ENCODE measurements at places on chromosomes 3 and 15.

GRCh38 chr3:111476701-111477100 is 65.3 kb upstream of the CD96 start:
- DNase-seq, result no peak

GRCh38 chr3:153372326-153372725 is 210.3 kb downstream of the RAP2B start:
- DNase-seq, result no peak

GRCh38 chr15:71701808-71702207 is 108.5 kb upstream of the NR2E3 start:
- no peak for DNase-seq

DNA sequence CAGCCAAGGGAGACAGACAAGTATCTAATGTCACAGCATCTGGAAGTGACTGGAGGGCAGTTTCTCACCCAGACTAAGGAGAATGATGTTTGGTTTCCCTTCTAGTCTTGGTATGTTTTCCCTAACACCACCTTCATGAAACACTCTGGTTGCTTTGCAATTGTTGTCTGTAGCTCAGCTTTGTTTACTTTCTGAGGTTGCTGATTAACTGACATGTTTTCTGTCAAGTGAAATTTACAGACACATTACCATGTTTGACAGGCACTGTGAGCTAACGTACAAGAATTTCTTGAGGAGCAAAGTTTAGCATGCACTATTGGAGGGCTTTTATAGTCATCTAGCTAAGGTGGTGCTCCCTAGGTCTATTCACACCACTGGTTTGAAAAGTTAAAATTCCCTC is 131.6 kb upstream of the NECTIN3 start:
- DNase-seq, result no peak

DNA sequence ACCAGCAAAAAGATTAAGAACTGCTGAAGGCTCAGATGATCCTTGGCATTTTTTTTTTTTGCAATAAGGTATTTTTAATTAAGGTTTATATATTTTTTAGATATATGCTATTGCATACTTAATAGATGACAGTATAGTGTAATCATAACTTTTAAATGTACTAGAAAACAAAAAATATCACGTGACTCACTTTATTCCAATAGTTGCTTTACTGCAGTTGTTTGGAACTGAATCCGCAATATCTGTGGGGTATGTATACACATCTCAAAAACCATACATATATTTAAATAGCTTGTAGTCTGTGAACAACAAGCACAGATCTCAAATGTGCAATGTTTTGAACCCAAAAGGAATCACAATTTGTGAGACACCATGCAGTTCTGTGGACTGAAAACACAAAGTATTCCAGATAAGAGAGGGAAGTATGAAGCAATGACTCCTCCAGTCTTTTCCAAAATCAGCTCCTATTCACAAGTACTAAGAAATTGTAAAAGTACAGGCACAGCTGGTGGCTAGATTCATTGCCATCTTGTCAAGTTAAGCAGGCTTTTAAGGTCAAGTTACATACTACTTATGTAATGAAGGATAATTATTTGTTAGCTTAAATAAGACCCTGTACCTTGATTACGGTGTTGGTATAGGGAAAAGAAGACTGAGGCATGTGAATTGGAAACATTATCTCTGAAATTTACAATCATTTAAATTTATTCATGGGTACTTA is 331.1 kb downstream of the TBC1D5 start:
- no peak for DNase-seq
